Central memory CD4-positive, alpha-beta T cell (primary cell): ENCODE measurements at places on chromosomes 1 and 21.

- DNase-seq, result no peak
These were observed 5.1 kb upstream of the TRIM62 start for GRCh38 chr1:33186936-33187335.

- no peak for DNase-seq
These were observed 53.0 kb upstream of the AKT3 start for GRCh38 chr1:243903041-243903440.

DNA sequence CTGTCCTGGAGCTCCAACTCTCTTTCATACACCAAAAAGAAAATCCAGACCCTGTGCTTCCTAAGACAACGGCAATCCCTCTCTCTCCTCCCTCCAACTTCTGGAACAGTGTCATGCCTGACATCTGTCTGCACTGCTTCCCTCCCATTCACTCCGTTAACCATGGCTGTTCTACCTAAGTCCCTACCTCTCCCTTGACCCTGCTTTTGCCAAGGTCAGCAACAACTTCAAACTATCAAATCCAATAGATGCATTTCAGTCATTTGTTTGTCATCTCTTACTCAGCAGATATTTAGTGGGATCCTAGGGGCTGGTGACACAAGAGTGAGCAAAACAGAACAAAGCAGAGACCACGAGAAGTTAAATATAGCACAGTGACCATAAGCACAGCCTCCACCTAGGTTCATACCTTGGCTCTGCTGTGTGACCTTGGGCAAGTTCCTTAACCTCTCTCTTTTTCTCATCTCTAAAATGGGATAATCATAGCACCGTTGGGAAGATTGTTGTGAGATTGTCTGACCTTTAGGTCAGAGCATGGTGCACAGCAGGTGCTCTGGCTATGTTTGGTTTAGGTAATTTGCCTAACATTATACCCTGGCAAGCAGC is 88.9 kb downstream of the TMEM53 start:
- DNase-seq, result no peak

- DNase-seq, result no peak
These were observed 78.7 kb downstream of the PAPPA2 start for GRCh38 chr1:176541663-176542062.
